ENCODE measurements at places on chromosomes 12 and 14.

DNA sequence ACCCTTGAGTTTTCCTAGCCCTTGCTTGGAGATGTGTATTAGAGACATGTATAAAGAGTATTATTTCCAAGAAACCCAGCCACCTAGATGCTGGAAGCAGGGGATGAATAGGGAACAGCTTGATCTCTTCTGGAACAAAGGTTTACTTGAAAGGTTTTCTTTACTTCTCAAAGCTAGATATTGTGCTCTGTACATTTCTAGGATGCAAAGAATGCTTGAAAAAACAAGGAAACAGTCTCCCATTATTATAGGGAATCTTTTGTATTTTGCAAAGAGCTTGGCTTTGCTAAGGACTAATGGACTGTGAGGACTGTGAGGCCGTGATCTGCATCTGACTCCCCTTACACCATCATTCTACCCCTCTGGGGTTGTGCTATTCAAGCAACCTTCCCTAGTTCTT lies 77.9 kb downstream of the PRICKLE1 start:
- H3K4me1 ChIP-seq = no peaks in the 10 kb centered on the region
- no peak overlapping the region for H3K27ac ChIP-seq
- no peaks in the 10 kb centered on the region for H3K27me3 ChIP-seq
- no peak overlapping the region for H3K4me3 ChIP-seq
- DNase-seq = no peak
- no peaks in the 10 kb centered on the region for H3K36me3 ChIP-seq

- no peaks in the 10 kb centered on the region for H3K27me3 ChIP-seq
- no peaks in the 10 kb centered on the region for H3K36me3 ChIP-seq
- no peak overlapping the region for H3K4me3 ChIP-seq
- no peaks in the 10 kb centered on the region for H3K4me1 ChIP-seq
Measured at GRCh38 chr12:4450551-4451112, 5.0 kb upstream of the FGF6 start.

- no peak overlapping the region for H3K27ac ChIP-seq
- no peaks in the 10 kb centered on the region for H3K4me1 ChIP-seq
- H3K36me3 ChIP-seq = no peaks in the 10 kb centered on the region
- no peak for DNase-seq
- no peak overlapping the region for H3K4me3 ChIP-seq
- H3K27me3 ChIP-seq = no peaks in the 10 kb centered on the region
Measured at GRCh38 chr12:67758521-67758920, 110.0 kb downstream of the DYRK2 start.

- H3K4me3 ChIP-seq = no peak overlapping the region
- H3K4me1 ChIP-seq = no peaks in the 10 kb centered on the region
- H3K36me3 ChIP-seq = no peaks in the 10 kb centered on the region
- DNase-seq = no peak
- H3K27me3 ChIP-seq = no peaks in the 10 kb centered on the region
Measured at GRCh38 chr14:69982886-69983285, 103.7 kb downstream of the SMOC1 start.

- H3K36me3 ChIP-seq = no peaks in the 10 kb centered on the region
- H3K27ac ChIP-seq = no peak overlapping the region
- no peaks in the 10 kb centered on the region for H3K4me1 ChIP-seq
- no peak overlapping the region for H3K4me3 ChIP-seq
Measured at GRCh38 chr14:99637624-99638023, 7.3 kb upstream of the HHIPL1 start.

GRCh38 chr14:36429692-36430091 lies 90.3 kb downstream of the NKX2-1 start:
- no peak overlapping the region for H3K27ac ChIP-seq
- no peak for DNase-seq
- no peak overlapping the region for H3K4me3 ChIP-seq
- H3K27me3 ChIP-seq = no peaks in the 10 kb centered on the region
- no peaks in the 10 kb centered on the region for H3K4me1 ChIP-seq

GRCh38 chr12:110563702-110564470 lies 19.2 kb downstream of the PPTC7 start:
- DNase-seq = no peak
- no peaks in the 10 kb centered on the region for H3K27me3 ChIP-seq
- no peaks in the 10 kb centered on the region for H3K36me3 ChIP-seq
- no peak overlapping the region for H3K27ac ChIP-seq
- no peak overlapping the region for H3K4me3 ChIP-seq

GRCh38 chr12:8796831-8797626 lies 25.4 kb upstream of the A2ML1 start:
- H3K4me3 ChIP-seq = no peak overlapping the region
- no peaks in the 10 kb centered on the region for H3K36me3 ChIP-seq
- H3K4me1 ChIP-seq = no peaks in the 10 kb centered on the region
- no peak for DNase-seq

DNA sequence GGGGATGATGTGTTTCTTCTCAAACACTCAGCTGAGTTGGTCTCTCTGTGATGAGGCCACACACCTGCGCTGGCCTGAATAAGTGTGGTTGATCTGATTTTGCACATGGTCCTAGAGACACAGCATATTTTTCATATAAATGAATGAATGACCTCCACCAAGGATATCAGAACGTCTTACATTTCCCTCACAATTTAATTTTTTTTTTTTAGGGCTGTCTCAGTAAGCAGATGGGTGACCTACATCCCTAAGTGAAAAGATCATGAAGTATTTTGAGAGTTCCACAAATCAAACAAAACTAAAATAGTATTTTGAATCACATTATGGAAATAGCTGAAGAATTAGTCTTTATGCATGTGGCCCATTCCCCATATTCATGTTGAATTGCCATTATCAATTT lies 333.7 kb upstream of the TMTC1 start:
- H3K27me3 ChIP-seq = no peaks in the 10 kb centered on the region
- no peak overlapping the region for H3K4me3 ChIP-seq
- no peak for DNase-seq
- no peaks in the 10 kb centered on the region for H3K4me1 ChIP-seq
- no peaks in the 10 kb centered on the region for H3K36me3 ChIP-seq
- no peak overlapping the region for H3K27ac ChIP-seq

- no peak overlapping the region for H3K4me3 ChIP-seq
- peaks cover 63% of the 10 kb centered on the region for H3K36me3 ChIP-seq
- H3K27ac ChIP-seq = no peak overlapping the region
- DNase-seq = no peak
- H3K4me1 ChIP-seq = no peaks in the 10 kb centered on the region
- H3K27me3 ChIP-seq = no peaks in the 10 kb centered on the region
Measured at GRCh38 chr12:103791350-103791920, 49.6 kb downstream of the NT5DC3 start.

- no peaks in the 10 kb centered on the region for H3K36me3 ChIP-seq
- no peaks in the 10 kb centered on the region for H3K4me1 ChIP-seq
- no peak overlapping the region for H3K4me3 ChIP-seq
Measured at GRCh38 chr12:5031958-5032357, 11.7 kb upstream of the KCNA5 start.

DNA sequence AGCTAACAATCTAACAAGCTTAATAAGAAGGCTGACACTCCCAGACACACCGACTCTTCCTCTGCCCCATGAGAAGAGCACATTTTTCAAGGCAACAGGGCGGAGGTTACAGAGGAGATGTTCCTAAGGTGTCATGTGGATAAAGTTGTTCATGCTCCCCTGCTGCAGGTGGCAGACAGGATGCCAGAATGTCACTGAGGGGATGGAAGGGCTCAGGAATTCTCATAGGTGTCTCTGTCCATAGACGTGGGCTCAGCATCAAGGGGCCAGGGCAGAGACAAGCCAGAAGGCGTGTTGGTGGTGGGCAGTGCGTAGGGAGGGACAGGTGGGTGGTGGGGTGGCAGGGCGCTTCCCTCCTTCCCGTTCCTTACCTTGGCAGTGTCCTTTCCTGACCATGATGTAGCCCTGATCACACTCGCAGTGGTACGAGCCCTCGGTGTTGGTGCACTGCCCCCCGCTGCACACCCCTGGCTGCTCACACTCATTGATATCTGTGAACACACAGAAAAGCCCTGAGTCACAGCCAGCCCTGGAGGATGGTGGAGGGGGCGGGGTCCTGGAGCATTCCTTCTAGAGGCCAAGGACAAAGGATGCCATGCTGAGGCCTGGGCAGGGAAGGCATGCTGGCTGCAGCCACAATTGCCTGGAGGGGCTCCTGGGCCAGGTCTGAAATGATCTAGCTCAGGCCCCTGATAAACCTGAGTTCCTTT lies 23.0 kb downstream of the ISCA2 start:
- H3K36me3 ChIP-seq = no peaks in the 10 kb centered on the region
- no peaks in the 10 kb centered on the region for H3K4me1 ChIP-seq
- no peak overlapping the region for H3K4me3 ChIP-seq
- no peak overlapping the region for H3K27ac ChIP-seq
- DNase-seq = no peak

GRCh38 chr14:26522967-26523366 lies 74.9 kb downstream of the NOVA1 start:
- H3K36me3 ChIP-seq = no peaks in the 10 kb centered on the region
- H3K27ac ChIP-seq = no peak overlapping the region
- H3K4me3 ChIP-seq = no peak overlapping the region
- H3K27me3 ChIP-seq = no peaks in the 10 kb centered on the region

- no peak for DNase-seq
- peak overlapping the region; percentile 93 for H3K27ac ChIP-seq
- H3K4me3 ChIP-seq = peak overlapping the region; percentile 71
- no peaks in the 10 kb centered on the region for H3K36me3 ChIP-seq
- H3K4me1 ChIP-seq = no peaks in the 10 kb centered on the region
- no peaks in the 10 kb centered on the region for H3K27me3 ChIP-seq
Measured at GRCh38 chr14:81169267-81169666, 51.5 kb downstream of the GTF2A1 start.

DNA sequence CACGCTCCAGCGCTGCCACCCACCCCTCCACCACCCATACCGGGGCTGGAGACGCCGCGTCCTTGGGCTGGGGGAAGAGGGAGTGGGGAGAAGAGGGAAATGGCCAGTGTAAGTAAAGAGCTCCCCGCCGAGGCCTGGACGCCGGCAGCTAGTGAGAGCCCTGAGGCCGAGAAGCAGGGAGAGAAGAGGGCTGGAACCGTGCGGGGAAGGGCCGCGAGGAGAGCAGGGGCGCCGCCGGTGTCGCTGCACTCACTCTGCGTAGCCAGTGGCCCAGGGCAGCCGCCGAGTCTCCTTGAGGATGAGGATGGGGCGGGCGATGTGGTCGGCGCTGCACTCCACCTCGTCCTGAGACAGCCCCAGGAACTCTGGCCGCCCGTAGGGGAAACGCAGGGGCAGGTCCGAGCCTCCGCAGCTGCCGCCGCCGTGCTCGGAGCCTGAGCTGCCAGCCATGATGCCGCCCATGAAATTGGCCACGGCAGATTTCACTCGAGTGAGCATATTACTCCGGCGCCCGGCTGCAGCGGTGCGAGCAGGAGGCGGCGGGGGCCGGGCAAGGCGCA lies 631 bp downstream of the PPM1H start:
- H3K27me3 ChIP-seq = peaks cover 9% of the 10 kb centered on the region
- H3K4me1 ChIP-seq = no peaks in the 10 kb centered on the region
- H3K36me3 ChIP-seq = no peaks in the 10 kb centered on the region
- no peak for DNase-seq
- H3K27ac ChIP-seq = no peak overlapping the region

GRCh38 chr14:33309106-33309505 lies 370.4 kb downstream of the NPAS3 start:
- H3K36me3 ChIP-seq = no peaks in the 10 kb centered on the region
- no peak overlapping the region for H3K4me3 ChIP-seq
- no peaks in the 10 kb centered on the region for H3K4me1 ChIP-seq

DNA sequence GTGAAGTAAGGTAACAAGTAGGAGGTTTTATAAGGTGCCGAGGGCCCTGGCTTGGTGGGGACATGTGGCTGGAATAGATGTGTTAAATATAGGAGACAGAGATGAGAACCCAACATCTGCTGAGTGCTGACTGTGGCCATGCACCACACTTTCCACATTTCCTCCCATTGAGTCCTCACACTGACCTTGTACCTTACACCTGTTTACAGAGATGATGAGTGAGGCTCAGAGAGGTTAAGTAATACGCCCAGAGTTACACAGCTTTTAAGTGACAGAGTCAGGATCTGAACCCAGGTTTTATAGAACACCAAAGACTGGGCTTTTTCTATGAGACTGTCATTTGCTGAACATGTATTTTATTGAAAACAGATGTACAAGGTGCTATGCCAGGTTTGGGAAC lies 70.8 kb upstream of the LTA4H start:
- no peak overlapping the region for H3K27ac ChIP-seq
- H3K27me3 ChIP-seq = no peaks in the 10 kb centered on the region
- H3K4me3 ChIP-seq = no peak overlapping the region
- no peaks in the 10 kb centered on the region for H3K36me3 ChIP-seq
- peaks cover 4% of the 10 kb centered on the region for H3K4me1 ChIP-seq
- no peak for DNase-seq

DNA sequence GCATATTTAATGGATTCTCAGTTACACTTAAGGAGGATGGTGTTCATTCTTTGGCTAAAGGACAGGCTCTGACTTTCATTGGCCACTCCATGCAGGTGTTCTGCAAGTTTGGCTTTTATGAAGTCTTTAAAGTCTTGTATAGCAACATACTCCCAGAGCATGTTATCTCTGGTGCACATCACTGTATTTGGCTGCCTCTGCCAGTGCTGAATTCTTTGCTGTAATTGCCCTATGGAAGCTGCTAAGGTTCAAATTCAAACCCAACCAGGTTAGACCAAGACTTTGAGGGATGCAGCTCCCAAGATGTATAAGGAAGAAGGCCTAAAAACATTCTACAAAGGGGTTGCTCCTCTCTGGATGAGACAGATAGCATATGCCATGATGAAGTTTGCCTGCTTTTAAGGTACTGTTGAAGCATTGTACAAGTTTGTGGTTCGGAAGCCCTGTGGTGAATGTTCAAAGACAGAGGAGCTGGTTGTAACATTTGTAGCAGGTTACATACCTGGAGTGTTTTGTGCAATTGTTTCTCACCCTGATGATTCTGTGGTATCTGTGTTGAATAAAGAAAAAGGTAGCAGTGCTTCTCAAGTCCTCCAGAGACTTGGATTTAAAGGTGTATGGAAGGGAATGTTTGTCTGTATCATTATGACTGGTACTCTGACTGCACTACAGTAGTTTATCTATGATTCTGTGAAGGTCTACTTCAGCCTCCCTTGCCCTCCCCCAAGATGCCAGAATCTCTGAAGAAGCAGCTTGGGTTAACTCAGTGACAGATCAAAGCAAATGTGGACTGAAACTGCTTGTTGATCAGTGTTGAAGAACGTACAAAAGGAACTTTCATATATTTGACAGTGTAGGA lies 19.4 kb downstream of the TMEM116 start:
- H3K27ac ChIP-seq = no peak overlapping the region
- no peak for DNase-seq
- no peaks in the 10 kb centered on the region for H3K36me3 ChIP-seq
- H3K4me1 ChIP-seq = peaks cover 9% of the 10 kb centered on the region

- no peaks in the 10 kb centered on the region for H3K27me3 ChIP-seq
- no peak overlapping the region for H3K27ac ChIP-seq
- H3K36me3 ChIP-seq = no peaks in the 10 kb centered on the region
- H3K4me1 ChIP-seq = no peaks in the 10 kb centered on the region
- no peak overlapping the region for H3K4me3 ChIP-seq
Measured at GRCh38 chr12:43453761-43454160, 98.2 kb downstream of the ADAMTS20 start.

GRCh38 chr12:101939856-101940265 lies 62.5 kb downstream of the DRAM1 start:
- H3K36me3 ChIP-seq = no peaks in the 10 kb centered on the region
- H3K27ac ChIP-seq = peak overlapping the region; percentile 44
- H3K4me1 ChIP-seq = peaks cover 13% of the 10 kb centered on the region
- peak; percentile 88 for DNase-seq
